DMS53 (cell line): ENCODE measurements at places on chromosomes 6 and 20.

DNA sequence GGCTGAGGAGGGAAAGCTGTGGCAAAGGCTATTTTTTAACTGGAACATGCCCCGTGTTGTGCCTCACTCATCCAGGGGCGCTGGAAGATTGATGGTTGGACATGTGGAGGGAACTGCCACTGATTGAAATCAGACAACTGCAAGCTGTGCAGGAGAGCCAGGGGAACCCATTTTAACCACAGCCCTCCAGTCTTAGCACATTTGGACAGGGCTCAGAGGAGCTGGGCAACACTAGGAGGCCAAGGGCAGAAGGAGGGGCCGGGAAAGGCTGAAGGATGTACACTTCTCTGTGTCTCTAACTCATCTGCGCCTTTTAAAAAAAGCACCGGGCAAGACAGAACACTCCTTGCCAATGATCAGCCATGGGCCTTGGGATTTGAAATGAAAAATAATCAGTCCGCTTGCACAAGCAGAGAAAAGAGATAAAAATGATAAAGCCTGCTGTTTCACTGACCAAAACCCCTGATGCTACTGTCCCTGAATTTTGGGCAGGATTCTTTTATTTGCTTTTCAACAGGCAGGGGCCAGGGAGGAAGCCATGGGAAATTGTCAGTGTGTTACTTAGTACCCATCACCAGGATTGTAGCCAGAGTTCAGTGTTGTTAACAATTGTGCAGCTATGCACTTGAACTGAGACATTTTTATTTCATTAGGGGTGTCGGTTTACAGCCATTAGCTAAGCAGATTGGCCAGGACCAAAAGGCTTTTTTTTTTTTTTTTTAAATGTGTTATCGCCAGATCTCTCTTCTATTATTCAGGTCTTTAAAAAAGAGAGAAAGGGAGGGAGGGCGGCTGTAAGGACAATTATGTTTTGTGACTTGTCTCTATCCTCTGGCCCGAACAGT, 109.3 kb upstream of the EYA4 start:
- DNase-seq, result no peak

DNA sequence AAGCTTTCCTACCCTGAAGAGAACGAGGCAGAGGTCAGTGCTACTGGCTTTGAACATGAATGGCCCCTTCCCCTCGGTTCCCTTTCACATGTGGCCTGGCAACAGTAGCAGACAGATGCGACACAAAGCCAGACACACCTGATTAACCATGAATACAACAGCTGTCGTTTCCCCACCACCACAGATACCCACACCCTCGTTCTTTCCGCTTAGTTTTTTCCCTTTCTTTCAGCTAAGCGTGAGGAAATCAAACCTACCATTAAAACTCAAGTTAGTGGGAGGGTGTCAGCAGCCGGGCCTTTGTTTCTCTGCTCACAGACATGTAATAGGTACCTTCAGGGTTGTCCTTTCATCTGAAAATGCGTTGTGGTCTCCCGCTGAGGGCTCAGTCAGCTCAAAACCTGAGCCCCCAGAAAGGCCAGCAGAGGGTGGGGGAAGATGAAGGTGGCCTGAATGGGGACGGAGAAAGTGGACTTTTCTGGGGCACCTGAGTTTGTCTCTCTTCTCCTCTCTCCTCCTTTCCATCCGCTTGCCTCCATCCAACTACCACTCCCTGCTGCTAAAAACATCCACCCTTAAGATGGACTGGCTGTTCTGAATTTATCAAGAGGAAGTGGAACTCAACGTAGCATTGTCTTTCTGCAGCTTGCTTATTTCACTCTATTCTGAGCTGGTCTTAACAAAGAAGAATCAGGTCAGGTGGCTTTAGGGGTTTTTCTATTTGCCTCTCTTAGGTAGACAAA, 516.6 kb upstream of the JARID2 start:
- DNase-seq, result no peak

GRCh38 chr20:2451939-2452732, 18.5 kb downstream of the SNRPB start:
- DNase-seq, result peak; percentile 86

DNA sequence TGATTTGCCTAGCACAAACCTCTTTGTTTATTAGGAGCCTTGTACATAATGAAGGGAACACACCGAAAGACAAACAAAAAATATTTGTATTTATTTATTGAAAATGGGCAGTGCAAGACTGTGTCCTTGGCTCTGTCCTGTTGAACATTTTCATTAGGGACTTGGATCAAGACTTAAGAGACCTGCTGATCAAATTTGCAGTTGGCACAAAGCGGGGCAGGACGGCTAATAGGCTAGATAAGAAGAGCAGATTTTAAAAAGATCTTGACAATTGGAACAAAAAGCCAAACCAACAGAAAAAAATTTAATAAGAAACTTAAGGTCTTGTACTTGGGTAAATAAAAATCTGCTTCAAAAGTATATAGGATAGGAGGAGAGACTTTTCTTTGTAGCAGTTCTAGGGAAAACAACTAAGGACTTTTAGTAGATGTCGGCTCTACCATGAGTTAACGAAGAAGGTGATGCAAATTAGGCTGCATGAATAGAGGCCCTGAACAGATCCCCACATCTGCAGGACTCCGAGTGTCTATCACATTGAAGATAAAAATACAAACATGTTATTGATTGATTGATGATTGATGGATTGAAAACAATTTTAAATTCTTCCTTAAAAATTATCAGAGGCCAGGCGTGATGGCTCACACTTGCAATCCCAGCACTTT, 124.1 kb upstream of the SPACA1 start:
- no peak for DNase-seq

- peak; percentile 25 for DNase-seq
These were observed 18.9 kb downstream of the KLHL31 start for GRCh38 chr6:53646606-53647005.

DNA sequence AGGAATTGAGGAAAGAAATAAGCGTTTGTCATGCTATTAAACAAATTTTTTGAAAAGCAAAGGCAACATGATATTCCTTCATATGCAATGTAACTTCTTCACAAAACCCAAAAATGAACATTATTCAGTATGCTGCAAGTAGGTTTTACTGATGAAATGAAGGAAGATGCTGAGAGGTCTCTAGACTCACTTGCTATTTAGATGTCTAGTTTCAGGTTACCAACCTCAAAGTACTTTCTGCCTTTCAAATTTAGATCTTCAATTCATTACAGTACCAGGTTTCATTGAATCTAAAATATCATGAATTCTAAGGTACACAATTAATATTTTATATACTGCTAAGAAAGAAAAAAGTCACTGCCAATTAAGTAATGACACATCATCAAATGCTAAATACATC, 39.9 kb downstream of the MYO6 start:
- no peak for DNase-seq

- peak; percentile 27 for DNase-seq
These were observed 25.6 kb downstream of the ARHGAP18 start for GRCh38 chr6:129684323-129684884.

DNA sequence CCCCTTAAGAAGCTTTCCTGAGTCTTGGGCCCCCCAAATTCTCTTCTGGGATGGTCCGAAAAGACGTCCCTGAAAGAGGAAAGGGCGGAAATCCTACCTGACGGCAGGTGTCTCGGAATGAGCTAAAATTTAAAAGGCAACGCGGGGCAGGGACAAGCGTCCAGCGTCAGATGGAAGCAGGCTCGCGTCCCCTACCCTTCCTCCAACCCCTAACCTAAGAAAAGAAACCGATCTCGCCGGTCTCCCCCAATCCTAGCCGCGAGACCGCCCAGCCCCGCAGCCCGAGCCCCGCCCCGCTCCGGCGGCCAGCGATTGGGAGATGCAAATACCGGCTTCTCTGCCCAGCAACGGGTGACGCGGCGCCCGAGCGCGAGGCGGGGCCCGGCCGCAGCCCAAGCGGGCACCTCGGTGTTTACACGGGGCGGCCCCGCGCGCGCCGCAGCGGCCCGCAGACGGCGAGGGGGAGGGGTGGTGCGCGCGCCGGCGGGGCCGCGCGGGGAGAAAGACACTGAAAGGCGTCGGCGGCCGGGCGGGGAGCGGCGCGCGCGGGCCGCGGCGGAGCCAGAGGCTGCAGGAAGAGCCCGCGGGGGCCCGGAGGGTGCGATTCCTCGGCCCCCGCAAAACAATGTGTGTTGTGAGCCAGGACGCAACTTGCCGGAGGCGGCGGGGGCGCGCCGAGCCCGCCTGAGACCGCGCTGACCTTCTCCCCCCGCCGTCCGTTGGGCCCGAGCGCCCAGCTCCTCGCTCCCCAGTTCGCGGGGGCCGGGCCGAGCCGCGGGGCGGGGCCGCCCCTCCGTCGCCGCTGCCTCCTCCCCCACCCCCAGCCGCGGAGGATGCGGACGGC, at the start of gene SOX12:
Gene SOX12, plus strand, starts transcription at position 508 of the 844 bp plus-strand sequence. CDS start 373 bp downstream, outside the sequence.
- DNase-seq, result peak; percentile 98

DNA sequence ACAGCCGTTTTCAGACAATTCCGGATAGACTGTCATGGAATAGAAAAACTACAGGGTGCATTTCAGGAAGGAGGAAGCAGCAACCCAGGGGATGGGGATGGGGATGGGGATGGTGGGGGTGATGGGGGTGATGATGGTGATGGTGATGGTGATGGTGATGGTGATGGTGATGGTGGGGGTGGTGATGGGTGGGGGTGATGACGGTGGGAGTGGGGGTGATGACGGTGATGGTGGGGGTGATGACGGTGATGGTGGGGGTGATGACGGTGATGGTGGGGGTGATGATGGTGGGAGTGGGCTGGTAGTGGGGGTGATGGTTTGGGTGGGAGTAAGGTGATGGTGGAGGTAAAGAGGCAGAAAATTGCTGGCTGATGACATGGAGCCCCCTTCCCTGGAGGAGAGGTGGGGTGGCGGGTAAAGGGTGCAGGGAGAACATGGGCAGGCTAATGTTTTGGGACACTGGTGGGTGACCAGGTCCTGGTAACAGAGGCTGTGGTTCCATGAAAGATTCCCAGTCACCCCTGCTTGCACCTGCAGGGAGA, 17.5 kb downstream of the LAMA5 start:
- no peak for DNase-seq

GRCh38 chr20:3398681-3399252, 8.7 kb downstream of the DNAAF9 start:
- DNase-seq, result no peak

DNA sequence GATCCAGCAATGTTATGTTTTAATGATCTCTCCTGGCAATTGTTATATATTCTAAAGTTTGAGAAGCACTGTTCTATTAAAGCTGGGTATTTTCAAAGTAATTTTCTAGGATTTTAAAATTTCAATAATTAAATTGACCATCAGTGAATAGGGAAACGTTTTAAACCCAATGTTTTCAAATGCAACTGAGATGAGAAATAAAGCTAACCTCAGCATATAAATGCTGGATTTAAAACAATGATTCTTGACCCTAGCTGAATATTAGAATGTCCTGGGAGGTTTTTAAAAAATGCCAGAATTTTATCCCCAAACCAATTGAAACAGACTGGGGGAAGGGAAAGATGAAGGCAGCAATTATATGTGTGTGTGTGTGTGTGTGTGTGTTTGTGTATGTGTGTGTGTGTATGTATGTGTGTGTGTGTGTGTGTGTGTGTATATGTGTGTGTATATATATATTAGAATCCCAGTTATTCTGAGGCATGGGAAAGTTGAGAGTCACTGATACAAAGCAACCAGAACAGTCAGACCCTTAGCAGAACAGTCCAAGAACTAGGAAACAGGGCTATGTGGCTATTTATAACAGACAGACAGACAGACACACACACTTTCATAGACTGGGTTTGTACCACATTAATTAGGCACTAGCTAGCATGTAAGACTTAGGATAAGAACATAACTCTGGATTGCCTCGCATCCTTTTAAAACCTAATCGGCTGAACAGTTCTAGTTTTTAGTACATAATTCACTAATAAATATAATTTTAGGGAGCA, 107.8 kb downstream of the MAN1A1 start:
- DNase-seq, result no peak
